ENCODE measurements at places on chromosomes 3 and 15.
A peak's percentile ranks its signal among the peaks of the same experiment; 100 is the strongest.

DNA sequence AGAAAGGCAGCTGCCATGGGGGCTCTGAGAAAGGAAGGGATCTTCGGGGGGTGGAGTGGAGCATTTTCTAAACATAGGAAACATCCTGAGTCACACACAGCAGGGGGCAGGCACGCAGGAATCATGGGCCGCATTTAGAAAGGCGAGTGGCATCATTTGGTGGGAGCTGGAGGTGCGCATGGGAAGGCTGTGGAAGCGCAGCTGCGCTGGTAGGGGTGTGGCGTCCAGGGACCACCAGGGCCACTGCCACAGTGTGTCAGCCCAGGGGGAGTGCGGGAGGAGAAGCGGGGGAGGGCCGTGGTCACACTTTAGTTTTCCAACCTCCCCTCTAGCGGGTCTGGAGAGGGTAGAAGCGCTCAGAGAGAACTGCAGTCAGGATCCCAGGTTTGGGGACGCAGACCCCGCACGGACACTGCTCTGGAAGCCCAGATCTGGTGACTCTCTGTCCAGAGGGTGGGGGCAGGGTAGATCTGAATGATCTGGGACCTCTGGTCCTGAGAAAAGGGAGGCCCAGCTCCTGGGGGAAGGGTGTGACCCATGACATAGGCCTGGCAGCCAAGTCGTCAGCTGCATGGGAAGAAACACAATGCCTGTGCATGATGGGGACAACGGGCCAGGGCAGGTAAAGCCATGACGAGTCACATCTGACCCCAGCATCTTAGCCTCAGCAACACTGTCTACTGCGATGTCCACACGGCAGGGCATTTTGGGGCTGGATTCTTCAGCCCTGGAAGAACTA, 88.0 kb upstream of the IQSEC1 start:
- DNase-seq = no peak

- DNase-seq = no peak
Measured at GRCh38 chr15:25738171-25738965, 124.8 kb downstream of the ATP10A start.

DNA sequence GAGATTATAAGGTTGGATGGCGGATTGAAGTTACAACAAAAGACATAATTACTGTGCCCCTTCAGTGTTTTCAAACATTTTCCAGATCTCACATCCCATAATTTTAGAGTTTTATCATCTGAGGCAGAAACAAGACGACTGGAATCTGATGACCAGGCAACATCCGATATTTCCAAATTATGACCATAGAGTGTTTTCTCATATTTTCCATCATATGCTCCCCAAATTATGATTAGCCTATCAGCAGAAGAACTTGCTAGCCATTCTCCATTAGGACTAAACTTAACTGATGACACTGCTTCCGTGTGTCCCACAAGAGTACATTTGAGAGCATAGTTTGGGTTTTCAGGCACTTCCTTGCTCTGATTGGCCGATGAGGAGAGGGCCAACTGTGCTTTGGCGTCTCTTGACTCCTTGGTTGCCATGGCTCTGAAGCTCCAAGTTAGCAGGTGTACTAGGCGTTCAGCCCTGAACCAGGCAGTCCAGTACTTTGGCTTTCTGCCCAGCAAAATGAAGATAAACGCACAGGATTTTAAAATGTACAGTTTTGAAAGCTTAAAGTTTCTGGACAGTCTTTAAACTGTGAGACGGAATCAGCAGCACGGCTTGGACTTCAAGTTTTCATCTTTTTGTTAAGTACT, 638 bp downstream of the WDR5B start:
- peak; percentile 54 for DNase-seq

DNA sequence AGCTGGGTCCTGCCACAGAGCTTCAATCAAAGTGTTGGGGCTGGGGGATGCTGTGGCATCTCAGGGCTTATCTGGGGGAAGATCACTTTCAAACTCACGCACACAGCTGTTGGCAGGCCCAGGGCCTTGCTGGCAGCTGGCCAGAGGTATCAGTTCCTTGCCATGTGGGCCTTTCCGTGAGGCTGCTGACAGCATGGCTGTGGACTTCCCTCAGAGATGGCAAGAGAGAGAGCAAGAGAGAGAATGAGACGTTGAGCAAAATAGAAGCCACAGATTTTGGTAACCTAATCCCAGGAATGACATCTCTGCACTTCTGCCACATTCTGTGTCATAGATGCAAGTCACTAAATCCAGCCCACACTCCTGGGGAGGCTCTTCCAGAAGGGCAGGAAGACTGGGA, 91.0 kb downstream of the TPRG1 start:
- no peak for DNase-seq

DNA sequence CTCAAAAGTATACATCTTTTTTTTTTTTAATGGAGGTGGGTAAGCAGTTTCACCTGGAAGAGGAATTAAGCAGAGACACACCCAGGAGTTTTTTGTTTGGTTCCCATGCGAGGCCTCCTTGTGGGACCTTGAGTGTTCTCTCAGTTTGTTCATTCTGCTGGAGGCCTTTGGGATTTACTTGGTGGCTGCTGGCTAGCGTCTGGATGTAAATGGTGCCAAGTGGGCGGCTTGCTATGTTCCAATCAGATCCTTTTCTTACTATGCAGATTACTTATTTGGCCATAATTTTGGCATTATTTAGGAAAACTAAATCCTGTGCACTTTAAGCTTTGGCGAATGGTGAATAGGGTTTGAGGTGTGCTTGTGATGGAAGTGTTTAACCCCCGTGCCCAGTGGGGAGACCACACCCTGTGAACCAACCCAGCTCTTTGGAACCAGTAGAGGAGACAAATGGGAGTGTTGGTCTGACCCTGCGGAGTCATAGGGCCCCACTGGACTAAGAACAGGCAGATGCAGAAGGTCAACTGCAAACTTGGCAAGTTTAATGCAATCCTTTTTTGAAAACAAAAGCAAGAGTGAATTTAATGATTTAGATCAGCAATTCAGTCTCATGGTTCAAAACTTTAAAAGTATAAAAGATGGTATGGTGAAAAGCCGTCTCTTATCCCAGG, 79.4 kb downstream of the EBLN2 start:
- DNase-seq = no peak

DNA sequence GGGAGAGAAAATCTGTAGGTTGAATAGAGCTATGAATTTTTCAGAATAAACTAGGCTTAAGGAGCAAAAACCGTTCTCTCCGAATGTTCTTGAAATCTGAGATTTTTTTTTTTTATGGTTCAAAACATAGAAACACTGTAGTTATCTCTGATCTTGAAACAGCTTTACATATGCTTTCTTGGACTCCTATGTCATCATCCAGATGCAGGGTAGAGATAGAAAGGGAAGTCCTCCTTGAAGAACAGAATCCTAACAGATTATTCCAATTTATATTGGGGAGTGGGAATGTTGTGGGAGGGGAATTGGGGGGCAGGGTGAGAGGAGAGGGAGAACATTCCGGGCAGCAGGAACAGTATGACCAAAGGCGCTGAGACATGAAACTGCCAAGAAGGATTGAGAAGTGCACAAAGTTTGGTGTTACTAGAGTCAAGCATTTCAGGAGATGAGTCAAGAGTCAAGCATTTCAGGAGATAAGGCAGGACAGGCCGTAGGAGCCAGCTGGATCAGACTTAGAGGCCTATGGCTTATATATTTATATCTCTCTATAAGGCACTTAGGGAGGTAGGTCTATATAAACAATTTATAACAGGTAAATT, 21.9 kb upstream of the ST3GAL6 start:
- DNase-seq = no peak

- DNase-seq = no peak
Measured at GRCh38 chr3:11131371-11131770, 22.9 kb upstream of the HRH1 start.

- no peak for DNase-seq
Measured at GRCh38 chr15:64780600-64781156, 5.3 kb upstream of the RBPMS2 start.

DNA sequence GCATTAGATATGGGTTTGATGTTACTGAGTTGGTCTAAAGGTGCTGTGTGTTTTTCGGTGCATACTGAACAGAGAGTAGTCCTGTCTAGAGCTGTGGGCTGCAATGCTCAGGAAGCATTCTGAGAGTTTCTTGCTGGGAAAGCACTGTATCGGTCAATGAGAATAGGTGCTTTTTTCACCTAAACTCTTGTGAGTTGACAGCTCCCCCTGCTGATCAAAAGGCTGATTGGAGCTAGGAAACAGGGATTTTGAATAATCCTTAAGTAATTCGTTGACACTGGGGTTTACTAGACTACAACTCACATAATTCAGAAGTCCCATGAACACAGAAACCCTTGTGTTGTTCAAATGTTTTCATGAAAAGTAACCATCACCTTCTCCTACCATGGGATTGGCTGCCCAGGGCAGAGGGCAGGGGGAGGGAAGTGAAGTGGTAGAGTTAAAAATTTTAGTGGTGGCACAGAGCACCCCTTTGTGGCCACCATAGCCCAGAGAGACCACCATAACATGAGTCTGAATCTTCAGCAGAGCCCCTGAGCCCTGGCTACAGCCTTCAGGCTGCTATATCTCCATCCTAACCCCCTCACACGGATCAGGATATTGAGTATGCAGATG, 13.0 kb upstream of the MANF start:
- DNase-seq = peak; percentile 44

GRCh38 chr3:61300006-61300380, 48.7 kb upstream of the FHIT start:
- DNase-seq = no peak

- no peak for DNase-seq
Measured at GRCh38 chr3:99568663-99569335, 69.6 kb upstream of the COL8A1 start.

GRCh38 chr15:58597943-58598828, 151.3 kb downstream of the ADAM10 start:
- DNase-seq = no peak

DNA sequence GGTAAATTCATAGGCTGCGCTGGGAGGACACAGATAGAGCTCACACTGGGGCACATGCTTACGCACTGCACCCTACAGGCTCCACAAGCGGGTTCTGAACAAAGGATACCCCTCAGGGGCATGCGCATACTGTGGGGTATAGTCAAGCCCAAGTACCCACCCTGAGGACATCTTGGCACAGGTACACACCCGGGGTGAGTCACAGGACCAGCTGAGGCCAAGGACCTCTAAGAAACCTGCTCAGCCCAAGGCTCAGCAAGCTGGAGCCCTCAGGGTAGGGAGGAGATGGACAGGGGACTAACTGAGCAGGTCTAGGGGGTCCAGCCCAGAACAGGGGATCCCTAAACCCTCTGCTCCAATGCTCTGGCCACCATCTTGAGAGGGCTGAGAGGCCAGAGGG, 3.3 kb downstream of the SHISA5 start:
- no peak for DNase-seq

DNA sequence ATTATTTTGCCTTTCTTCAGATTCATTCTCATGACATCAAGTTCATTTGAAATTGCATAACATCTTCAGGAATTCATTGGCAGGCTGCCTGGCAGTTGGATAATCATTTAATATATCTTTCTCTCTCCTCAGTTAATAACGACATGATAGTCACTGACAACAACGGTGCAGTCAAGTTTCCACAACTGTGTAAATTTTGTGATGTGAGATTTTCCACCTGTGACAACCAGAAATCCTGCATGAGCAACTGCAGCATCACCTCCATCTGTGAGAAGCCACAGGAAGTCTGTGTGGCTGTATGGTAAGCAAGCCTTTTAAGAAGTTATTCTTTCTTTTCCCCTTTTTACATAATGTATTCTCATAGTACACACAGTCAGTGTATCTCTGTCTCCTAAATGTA, 38.2 kb downstream of the TGFBR2 start:
- DNase-seq = peak; percentile 47

DNA sequence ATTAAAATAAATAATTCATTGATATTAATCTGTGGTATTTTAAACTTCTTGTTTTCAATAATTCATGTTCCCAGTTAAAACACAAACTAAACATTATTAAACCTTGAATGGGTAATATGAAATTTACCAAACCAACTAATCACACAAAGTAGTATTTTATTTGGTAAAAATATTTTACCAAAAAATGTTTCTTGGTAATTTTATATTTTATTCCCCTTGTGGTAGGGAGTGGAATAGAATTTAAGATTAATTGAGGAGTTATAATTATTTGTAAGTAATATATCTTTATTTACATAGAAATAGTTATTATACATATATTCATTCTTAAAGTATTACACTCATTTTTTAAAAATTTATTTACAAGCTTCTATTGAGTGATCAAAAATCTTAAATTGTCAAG, 1350.9 kb downstream of the OTOL1 start:
- no peak for DNase-seq

- DNase-seq = no peak
Measured at GRCh38 chr15:98546329-98546728, 102.0 kb upstream of the IGF1R start.

- no peak for DNase-seq
Measured at GRCh38 chr3:127472506-127472905, 118.0 kb downstream of the TPRA1 start.

DNA sequence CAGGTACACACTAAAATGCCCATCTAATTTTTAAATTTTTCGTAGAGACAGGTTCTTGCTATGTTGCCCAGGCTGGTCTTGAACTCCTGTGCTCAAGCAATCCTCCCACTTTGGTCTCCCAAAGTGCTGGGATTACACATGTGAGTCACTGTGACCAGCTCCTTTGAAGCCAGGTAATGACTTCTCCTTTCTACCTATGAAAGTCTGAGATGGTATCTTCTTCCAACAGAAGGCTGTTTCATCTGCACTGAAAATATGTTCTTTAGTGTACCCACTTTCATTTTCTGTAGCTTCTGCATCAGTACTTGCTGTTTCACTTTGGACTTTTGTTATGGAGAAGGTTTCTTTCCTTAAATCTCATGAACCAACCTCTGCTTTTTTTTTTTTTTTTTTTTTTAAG, 8.8 kb downstream of the OIP5 start:
- no peak for DNase-seq

- DNase-seq = no peak
Measured at GRCh38 chr3:29282427-29283230, 1.8 kb downstream of the RBMS3 start.

- peak; percentile 74 for DNase-seq
Measured at GRCh38 chr3:138862924-138863775, 28.4 kb upstream of the PIK3CB start.

GRCh38 chr3:146425341-146425740, 44.0 kb downstream of the PLSCR2 start:
- no peak for DNase-seq

DNA sequence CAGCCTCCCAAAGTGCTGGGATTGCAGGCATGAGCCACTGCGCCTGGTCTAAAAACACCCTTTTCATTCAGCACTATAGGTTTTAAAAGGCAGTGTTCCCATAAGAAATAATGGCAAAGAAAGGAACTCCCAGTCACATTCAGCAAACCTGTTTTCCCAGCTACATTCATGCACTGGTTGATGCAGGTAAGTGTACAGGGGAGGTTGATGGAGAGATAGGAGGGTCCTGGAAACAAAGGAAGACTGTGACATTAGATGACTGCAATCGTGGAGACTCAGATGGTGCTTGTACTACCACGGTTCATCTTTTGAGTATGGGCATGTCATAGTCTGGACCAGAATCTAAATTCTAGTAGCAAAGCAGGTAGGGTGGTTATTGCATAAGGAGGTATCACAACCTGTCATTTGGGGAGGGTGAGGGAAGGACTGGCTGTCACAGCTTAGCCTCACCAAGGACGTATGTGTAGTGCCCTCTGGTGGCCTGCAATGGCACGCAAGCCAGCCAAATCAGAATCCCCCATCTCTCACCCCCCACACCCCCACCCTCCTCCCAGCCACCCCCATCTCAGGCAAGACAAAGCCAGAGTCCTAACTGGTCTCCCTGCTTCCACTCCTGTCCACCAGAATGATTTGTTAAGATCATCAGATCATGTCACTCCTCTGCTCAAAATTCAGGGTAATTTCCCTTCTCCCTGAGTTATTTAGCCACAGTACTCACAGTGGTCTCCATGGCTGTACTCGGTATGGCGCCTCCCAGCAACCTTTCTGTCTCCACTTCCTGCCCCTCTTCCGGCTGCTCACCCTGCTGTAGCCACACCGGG, 28.8 kb upstream of the UBL7 start:
- peak; percentile 44 for DNase-seq

- no peak for DNase-seq
Measured at GRCh38 chr3:172612871-172613678, 89.8 kb upstream of the TNFSF10 start.

All from transverse colon (tissue), 4 donors.